ENCODE measurements at places on chromosomes 12 and 14.

DNA sequence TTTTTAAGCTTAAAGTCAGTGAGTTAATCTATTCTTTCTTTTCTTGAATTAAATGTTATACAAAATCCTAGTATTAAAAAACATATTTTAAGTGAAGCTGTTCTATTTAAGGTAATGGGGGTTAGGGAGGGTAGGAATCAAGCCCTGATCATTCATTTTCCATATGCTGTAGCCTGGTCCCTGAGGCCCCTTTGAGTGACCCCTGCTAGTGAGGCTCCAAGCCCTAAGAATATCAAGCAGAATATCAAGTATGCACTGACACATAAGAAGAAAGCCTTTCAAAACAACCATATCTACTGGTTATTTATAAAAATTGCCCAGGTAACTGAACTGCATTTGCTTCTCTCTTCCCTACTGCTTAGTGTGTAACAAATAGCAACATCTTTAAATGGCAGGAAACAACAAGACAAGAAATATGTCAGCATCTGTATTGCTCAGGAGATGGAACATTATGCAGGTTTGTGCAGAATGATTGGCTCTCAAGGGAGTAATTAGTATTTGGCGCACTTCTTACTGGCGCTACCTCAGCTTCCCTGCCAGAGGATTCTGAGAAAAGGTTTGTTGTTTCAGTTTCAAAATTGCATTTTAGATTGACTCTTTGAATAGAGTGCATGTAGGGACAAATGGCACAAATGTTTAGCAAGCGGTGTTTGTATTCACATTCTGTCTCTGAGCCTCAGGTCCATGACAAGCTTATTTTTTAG is 223.0 kb downstream of the DUSP6 start:
- no peak for DNase-seq

- peak; percentile 24 for DNase-seq
Measured at GRCh38 chr12:69739287-69740191, 879 bp downstream of the RAB3IP start.

DNA sequence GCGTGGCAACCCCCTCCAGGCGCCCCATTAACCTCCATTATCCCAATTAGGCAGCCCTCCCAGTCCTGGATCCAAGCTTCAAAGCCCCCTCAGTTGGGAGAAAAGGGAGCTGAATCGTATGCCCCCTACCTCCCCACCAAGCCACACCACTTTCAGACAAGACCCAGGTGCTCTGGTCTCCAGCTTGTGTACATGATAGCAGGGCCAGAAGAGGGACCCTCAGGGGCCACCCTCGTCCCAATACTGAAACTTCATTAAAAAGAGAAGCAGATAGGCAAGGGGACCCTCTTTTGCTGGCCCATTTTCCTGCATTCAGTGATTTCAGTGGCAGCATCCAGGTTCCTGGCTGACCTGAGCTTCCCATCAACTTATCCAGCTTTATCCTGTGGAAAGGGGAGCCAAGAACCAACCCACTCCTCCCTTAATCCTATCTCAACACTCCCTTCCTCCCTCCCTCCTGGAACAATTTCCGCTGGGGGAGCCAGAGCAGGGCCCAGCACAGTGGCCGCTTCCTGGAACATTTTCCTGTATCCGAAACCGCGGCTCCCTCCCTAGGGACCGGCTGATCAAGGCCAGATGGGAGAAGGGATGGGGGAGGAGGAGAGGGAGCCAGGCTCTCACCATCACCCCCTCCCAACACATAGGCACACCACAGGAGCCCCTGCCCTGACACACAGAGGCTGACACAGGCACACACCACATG is 9.5 kb upstream of the SP7 start:
- DNase-seq: no peak

DNA sequence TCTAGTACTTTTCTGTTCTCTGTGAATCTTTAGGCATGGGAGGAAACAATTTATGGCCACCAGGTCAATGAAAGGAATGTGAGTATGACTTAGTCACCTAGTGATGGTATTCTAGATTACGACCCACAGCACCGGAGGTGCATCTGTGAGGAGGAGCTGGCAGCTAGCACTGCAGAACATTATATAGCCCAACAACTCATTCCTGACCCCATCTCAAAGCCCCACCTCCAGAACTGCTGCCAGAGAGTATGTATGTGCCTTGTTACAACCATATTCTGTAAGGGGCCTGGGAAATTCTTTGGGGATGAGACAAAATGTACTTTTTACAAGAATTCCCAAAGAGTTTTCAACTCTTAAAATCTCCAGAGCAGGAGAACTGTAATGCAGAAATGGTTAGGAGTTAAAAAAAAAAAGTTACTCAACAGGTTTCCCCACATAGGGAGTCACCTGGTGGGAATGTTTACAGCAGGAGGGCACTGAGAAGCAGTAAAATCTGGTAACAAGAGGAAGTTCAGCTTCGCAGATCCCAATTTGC is 34.9 kb upstream of the CERS5 start:
- DNase-seq: no peak

GRCh38 chr12:95884998-95885397 is 26.2 kb downstream of the SNRPF start:
- DNase-seq: no peak

DNA sequence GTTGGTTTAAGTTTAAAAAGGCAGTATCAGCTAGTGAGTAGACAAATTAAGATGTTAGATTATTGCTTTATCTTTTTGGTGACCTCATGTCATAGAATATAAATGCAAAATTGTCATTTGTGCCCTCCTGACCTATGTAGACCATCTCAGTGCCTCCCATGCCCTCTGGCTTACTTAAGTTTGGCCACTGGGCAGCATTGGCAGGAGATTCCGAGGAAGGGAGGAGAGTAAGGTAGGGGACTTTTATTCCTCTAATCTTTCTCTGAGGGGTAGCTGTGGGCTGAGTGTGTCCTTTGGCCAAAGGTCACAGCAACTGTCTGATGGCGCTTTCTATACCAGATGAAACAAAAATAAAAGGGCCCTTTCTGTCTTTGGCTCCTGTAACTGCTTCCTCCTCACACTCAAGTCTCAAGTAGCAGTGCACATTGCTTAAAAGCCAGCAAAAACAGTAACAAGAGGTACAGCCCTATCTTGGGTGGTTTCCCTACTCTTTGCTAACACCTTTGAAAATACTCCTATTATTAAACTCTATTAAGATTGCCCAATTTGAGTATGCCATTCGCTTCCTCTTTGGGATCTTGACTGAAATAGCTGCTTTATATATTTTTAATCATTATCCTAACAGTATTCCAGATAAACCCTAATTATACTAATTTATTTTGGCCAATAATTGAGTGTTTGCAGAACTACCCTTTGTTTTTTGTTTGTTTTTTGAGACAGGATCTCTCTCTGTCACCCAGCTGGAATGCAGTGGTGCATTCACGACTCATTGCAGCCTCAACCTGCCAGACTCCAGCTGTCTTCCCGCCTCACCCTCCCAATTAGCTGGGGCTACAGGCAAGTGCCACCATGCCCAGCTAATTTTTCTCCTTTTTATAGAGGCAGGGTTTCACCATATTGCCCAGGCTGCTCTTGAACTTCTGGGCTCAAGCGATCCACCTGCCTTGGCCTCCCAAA is 56.5 kb upstream of the KCNH3 start:
- no peak for DNase-seq

All from stimulated activated CD8-positive, alpha-beta memory T cell treated with anti-CD3 and anti-CD28 coated beads, Interleukin-7, amount 100 ng/mL, for 1 hour (primary cell).